A549 treated with Hydrocortisone at 1 μM for 4 hours (cell line): ENCODE measurements at places on chromosomes 5 and 9. TPM values are rescaled to one million over a fixed set of nuclear protein-coding genes. Genes with fewer than 3 reads are reported as not detected.

Gene S100Z
- total RNA-seq: not detected in 5 replicates

Gene CDH6
- 0.08 to 0.13 TPM (median 0.09 TPM) in 4 of 5 replicates, not detected in the other for total RNA-seq

Gene ADAMTSL2
- not detected in 5 replicates for total RNA-seq

Gene BAAT
- total RNA-seq: 0.24 to 0.49 TPM (median 0.34 TPM) in 5 replicates

Gene AGXT2
- total RNA-seq: not detected in 5 replicates

Gene GABRB2
- total RNA-seq: not detected in 5 replicates

Gene MTMR12
- total RNA-seq: 14.2 to 21.8 TPM (median 18.5 TPM) in 5 replicates

Gene EPB41L4B
- 21.4 to 25.7 TPM (median 23.9 TPM) in 5 replicates for total RNA-seq

Gene DYNC2I2
- 101 to 138 TPM (median 132 TPM) in 5 replicates for total RNA-seq
